Activated naive CD8-positive, alpha-beta T cell treated with anti-CD3 and anti-CD28 coated beads for 36 hours (primary cell): ENCODE measurements at places on chromosomes 2 and 18.

DNA sequence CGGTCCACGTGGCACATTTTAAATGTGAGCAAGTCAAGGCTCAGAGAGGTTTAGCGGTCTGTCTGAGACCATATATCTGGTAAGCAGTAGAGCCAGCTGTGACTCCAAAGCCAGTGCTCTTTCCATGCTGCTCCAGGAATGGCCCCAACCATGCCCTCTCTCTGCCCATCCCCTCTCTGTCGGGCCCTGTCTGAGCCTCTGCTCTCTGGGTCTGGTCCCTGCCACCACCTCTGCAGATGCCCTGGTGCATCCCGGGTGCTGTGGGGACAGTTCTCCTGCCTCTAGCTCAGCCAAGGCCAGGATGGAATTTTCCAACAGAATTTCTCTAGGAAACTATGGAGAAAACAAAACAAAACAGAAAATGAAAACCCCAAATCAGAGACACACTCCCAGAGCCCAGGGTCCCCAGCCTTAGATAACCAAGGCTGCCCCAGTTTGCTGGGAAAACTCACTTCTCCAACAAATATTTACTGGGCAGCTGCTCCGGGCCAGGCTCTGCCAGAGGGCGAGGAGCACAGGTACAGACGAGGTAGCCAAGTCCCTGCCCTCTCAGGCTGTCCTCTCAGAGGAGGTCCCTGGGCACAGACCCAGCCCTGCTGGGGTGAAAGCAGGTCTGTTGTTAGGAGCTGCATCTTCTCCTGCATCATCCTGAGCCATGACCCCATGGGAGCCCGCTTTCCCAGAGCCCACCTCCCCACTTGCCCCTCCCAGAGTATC, 9.2 kb downstream of the ADRA2B start:
- no peak for DNase-seq

DNA sequence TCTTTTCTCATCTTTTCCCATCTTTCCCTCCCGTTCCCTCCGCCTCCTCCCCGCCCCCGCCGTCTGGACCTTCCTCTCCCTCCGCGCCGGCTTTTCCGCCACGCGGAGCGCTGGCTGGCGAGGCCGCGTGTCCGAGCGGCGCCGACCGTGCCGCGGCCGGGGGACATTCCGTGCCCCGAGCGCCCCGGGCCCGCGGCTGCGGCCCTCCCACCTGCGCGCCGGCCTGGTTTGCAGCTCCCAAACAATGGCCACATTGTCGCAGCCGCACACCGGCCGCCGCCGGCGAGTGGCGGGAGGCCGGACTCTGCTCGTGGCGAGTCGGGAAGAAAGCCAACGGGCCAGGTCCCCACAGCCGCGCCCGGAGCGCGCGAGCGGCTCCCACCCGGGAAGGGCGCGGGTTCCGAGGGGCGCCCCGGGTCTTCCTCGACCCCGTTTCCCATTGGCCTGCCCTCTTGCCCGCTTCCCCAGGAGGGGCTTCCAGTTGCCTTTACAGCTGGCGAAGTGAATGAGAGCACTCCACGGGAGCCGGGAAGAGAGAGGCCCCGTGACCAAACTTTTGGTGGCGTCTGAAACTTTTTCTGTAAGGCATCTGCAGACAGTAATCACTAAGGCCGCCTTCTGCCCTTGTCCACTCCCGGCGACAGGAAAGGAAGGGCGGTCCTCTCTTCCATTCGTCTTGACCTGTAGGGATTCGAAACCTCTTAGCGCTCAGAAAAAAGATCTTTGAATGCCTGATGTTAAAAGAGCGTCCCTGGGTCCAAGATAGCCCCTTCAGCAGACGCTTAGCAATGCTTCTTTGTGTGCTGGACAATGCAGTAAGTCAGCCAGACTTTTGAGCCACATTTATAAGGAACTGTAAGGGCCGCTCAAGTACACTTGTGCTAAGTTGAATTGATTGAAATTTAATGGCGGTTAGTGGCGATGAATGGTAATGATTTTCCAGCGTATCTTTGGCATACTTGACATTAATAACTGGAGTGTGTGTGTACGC, 6.2 kb downstream of the GLI2 start:
- no peak for DNase-seq

- no peak for DNase-seq
Observed at GRCh38 chr2:158291544-158292180, 164.9 kb downstream of the CCDC148 start.

GRCh38 chr18:45891806-45892205, 66.3 kb downstream of the SIGLEC15 start:
- DNase-seq: no peak

- no peak for DNase-seq
Observed at GRCh38 chr2:205107810-205108209, 562.5 kb downstream of the PARD3B start.

DNA sequence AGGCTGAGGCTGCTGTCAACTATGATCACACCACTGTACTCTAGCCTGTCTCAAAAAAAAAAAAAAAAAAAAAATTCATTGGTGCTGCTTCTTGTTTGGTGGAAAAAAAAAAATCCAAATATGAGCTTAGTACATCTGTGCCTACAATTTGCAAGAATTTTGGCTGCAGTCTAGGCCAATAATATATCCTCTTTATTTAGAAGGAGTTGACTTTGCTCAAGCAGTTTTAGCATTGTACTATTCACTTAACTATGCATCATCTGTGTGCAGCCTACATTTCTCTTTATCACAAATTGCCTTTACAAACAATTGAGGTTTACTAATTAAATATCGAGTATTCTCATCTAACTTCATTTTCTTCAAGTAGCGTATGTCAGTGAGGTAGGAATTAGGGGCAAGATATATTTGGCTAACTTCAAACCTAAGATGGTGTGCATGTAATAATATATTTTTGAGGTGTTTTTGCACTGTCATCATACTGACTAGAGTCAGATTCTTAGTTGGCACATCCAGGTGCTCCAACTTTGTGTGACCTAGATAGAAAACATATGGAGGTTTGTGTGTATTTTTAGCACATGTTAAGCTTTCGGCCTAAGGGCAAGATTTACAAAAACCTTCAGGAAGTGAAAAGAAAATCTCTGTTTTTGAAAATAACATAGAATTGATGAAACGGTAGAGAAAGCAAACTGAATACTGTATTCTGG, 51.8 kb downstream of the PMS1 start:
- DNase-seq: no peak
